Activated T-helper 2 cell treated with anti-CD3 and anti-CD28 coated beads, Interferon-gamma antibody, Interleukin-2, Interleukin-4, amounts not matched to agents 10 μg/mL and 5 μg/mL and 100 μg/mL, durations not matched to agents 14 hours and 24 hours and 36 hours (primary cell): ENCODE measurements at places on chromosomes 2 and 18. TPM values are rescaled to one million over a fixed set of nuclear protein-coding genes. Genes with fewer than 3 reads are reported as not detected.

DNA sequence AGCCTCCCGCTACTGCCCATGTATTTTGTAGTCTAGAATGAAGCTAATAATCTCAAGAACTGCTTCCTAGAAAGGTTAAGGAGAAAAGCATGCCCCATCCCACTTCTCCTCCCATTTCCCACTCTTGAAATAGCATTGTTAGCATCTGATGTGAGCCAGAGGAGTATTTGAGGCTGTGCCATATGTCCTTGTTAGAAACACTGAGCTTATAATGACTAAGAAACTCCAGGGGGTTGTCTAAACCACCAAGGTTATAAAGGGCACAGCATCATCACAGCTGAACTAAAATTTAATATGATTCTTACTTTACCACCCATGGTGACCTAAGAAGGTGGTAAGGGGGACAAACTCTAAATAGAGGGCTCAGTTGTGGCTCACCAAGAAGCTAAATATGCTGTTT lies 16.6 kb downstream of the TSPYL6 start:
- no peak for DNase-seq
- no peak overlapping the region for H3K27ac ChIP-seq
- H3K4me3 ChIP-seq, result no peak overlapping the region
- no peaks in the 10 kb centered on the region for H3K36me3 ChIP-seq
- no peaks in the 10 kb centered on the region for H3K27me3 ChIP-seq
- no peaks in the 10 kb centered on the region for H3K4me1 ChIP-seq

- no peaks in the 10 kb centered on the region for H3K27me3 ChIP-seq
- peak overlapping the region; percentile 87 for H3K27ac ChIP-seq
- peak overlapping the region; percentile 42 for H3K4me3 ChIP-seq
- H3K36me3 ChIP-seq, result peaks cover 57% of the 10 kb centered on the region
- DNase-seq, result no peak
Observed at GRCh38 chr2:84846741-84847142, 34.1 kb downstream of the TRABD2A start.

Gene ADRA2B
- total RNA-seq, result 0.09 and 0.21 TPM in 2 replicates

DNA sequence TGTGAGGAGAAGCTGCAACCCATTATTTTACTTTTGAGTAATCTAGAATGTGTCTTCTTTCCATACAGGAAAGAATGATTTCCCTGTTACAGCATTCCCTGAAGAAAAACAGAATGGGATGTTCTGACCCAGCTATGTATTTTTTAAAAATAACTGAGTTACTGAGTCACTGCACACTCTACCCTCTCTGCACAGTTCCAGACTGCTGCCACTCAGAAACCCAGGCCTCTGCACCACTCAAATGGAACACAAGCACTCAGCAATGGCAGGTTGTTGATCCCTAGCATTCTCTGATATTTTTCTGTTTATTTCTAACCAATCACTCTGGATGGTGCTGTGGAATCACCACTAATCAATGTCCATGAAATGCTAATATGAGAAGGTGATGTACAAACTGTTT lies 1300.0 kb upstream of the FAM98A start:
- no peaks in the 10 kb centered on the region for H3K27me3 ChIP-seq
- no peaks in the 10 kb centered on the region for H3K4me1 ChIP-seq
- no peaks in the 10 kb centered on the region for H3K36me3 ChIP-seq
- no peak for DNase-seq

Gene PPP1CB
- 253 and 272 TPM in 2 replicates for total RNA-seq

GRCh38 chr18:64202863-64203262 lies 54.0 kb upstream of the LINC00305 start:
- peaks cover 1% of the 10 kb centered on the region for H3K4me1 ChIP-seq
- DNase-seq, result no peak
- H3K27ac ChIP-seq, result no peak overlapping the region
- no peaks in the 10 kb centered on the region for H3K36me3 ChIP-seq
- H3K4me3 ChIP-seq, result no peak overlapping the region
- H3K27me3 ChIP-seq, result no peaks in the 10 kb centered on the region

DNA sequence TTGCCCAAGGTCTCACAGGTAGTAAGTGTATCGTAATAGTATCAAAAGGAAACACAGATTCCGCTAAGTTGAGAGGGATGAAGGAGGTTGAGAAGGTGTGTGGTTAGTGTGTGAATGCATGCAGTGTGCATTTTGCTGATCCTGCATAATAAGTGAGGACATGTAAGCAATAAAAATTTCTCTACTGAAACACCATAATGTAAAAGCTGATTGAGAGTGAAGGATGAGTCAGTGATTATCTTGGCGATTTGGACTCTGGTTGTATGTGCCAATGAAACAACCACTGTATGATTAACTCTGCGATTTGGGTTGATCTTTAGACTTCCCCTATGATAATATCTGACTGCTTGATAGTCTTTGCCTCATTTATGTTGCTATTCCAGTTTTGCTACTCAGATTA lies 16.7 kb upstream of the ADGRF3 start:
- peaks cover 20% of the 10 kb centered on the region for H3K4me1 ChIP-seq
- H3K27ac ChIP-seq, result peak overlapping the region; percentile 21
- no peaks in the 10 kb centered on the region for H3K27me3 ChIP-seq
- peaks cover 38% of the 10 kb centered on the region for H3K36me3 ChIP-seq
- no peak for DNase-seq
- no peak overlapping the region for H3K4me3 ChIP-seq

DNA sequence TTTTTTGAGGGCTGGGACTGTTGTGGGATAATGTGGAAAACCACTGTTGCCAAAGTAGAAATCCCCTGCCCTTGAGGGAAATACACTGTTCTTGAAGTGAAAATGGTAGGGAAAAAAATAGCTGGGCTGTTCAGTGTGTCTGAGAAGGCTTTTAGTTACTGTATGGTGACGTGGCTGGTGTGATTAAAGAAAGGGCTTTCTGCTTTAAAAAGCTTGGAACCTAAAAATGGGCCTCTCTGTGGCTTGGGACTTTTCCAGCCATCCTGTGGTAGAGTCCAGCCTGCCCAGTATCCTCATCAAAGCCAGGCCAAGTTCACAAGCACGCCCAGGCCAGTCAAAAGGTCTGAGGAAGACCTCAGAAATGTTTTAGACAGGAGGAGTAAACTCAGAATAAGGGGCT lies 6.8 kb downstream of the MGAT5 start:
- H3K27ac ChIP-seq, result no peak overlapping the region
- peaks cover 35% of the 10 kb centered on the region for H3K27me3 ChIP-seq
- no peak for DNase-seq
- no peaks in the 10 kb centered on the region for H3K36me3 ChIP-seq

GRCh38 chr2:152499331-152499816 lies 164.4 kb downstream of the FMNL2 start:
- no peak for DNase-seq
- H3K27me3 ChIP-seq, result peaks cover 3% of the 10 kb centered on the region
- H3K4me1 ChIP-seq, result peaks cover 13% of the 10 kb centered on the region
- no peak overlapping the region for H3K27ac ChIP-seq
- H3K36me3 ChIP-seq, result peaks cover 3% of the 10 kb centered on the region

GRCh38 chr2:60053791-60054190 lies 499.7 kb downstream of the BCL11A start:
- no peaks in the 10 kb centered on the region for H3K36me3 ChIP-seq
- no peak overlapping the region for H3K27ac ChIP-seq
- H3K4me1 ChIP-seq, result no peaks in the 10 kb centered on the region
- DNase-seq, result no peak
- H3K27me3 ChIP-seq, result no peaks in the 10 kb centered on the region
- no peak overlapping the region for H3K4me3 ChIP-seq

GRCh38 chr2:191719938-191720337 lies 42.0 kb downstream of the NABP1 start:
- no peak overlapping the region for H3K27ac ChIP-seq
- no peaks in the 10 kb centered on the region for H3K36me3 ChIP-seq
- H3K4me3 ChIP-seq, result no peak overlapping the region
- H3K4me1 ChIP-seq, result no peaks in the 10 kb centered on the region
- H3K27me3 ChIP-seq, result peaks cover 4% of the 10 kb centered on the region

Gene SP140
- total RNA-seq, result 316 and 317 TPM in 2 replicates

Gene ZAP70
- 231 and 234 TPM in 2 replicates for total RNA-seq

DNA sequence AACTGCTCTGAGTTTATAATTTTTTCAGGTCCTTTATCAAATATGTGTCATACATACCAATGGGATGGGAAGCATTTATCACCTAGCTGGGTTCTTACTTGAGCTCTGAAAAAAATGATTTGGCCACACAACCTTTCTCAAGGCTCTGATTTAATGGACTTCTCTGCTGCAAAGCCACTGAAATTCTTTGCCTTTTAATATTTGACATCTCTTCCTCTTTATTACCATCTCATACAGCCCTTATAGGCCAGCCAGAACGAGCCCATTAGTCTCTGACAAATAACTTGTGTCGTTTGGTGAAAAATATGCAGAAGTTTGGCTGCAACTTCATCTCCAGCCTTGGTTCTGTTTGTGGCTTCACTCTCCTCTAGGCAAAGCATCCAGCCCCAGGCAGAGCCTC lies 249.1 kb downstream of the ATAD2B start:
- H3K27ac ChIP-seq, result no peak overlapping the region
- no peaks in the 10 kb centered on the region for H3K4me1 ChIP-seq
- no peaks in the 10 kb centered on the region for H3K36me3 ChIP-seq
- no peak for DNase-seq

Gene TRIM54
- total RNA-seq, result 0.21 and 0.25 TPM in 2 replicates

GRCh38 chr2:235766278-235766677 lies 272.4 kb downstream of the AGAP1 start:
- no peaks in the 10 kb centered on the region for H3K4me1 ChIP-seq
- no peaks in the 10 kb centered on the region for H3K27me3 ChIP-seq
- H3K4me3 ChIP-seq, result no peak overlapping the region
- no peak overlapping the region for H3K27ac ChIP-seq
- H3K36me3 ChIP-seq, result no peaks in the 10 kb centered on the region

Gene LONRF2
- 0.21 and 0.28 TPM in 2 replicates for total RNA-seq

Gene MARCO
- not detected in 2 replicates for total RNA-seq

GRCh38 chr2:121196132-121196848 lies 88.7 kb downstream of the TFCP2L1 start:
- H3K27me3 ChIP-seq, result no peaks in the 10 kb centered on the region
- H3K36me3 ChIP-seq, result no peaks in the 10 kb centered on the region
- H3K4me3 ChIP-seq, result no peak overlapping the region
- no peak overlapping the region for H3K27ac ChIP-seq
- no peak for DNase-seq

- no peaks in the 10 kb centered on the region for H3K27me3 ChIP-seq
- no peaks in the 10 kb centered on the region for H3K36me3 ChIP-seq
- no peak for DNase-seq
- H3K4me1 ChIP-seq, result no peaks in the 10 kb centered on the region
Observed at GRCh38 chr2:76498360-76498759, 787.6 kb upstream of the GCFC2 start.

DNA sequence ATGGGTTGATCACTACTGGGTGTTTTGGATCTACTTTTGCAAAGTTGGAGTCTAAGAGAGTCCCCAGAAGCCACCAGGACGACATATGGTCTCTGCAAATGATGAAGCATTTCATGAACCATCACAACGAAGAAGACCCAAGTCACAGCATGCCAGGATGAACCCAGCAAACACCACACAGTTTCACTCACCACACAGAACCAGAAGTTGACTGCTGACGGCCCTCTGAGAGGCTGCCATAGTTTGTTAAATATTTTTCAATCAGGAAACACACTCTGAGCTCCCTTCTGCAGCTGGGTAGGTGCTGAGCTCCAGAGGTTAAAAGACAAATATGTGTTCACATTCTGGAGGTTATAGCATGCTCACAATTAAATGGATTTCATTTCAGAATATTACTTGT lies 271.4 kb downstream of the DCDC2C start:
- no peak for DNase-seq
- H3K36me3 ChIP-seq, result no peaks in the 10 kb centered on the region
- no peaks in the 10 kb centered on the region for H3K27me3 ChIP-seq
- H3K4me3 ChIP-seq, result no peak overlapping the region
- no peaks in the 10 kb centered on the region for H3K4me1 ChIP-seq

- H3K27me3 ChIP-seq, result no peaks in the 10 kb centered on the region
- no peaks in the 10 kb centered on the region for H3K36me3 ChIP-seq
- DNase-seq, result no peak
- H3K27ac ChIP-seq, result no peak overlapping the region
- no peaks in the 10 kb centered on the region for H3K4me1 ChIP-seq
Observed at GRCh38 chr2:209236377-209236776, 187.5 kb upstream of the MAP2 start.

- H3K27me3 ChIP-seq, result peaks cover 29% of the 10 kb centered on the region
- H3K27ac ChIP-seq, result no peak overlapping the region
- H3K4me1 ChIP-seq, result peaks cover 9% of the 10 kb centered on the region
- no peak overlapping the region for H3K4me3 ChIP-seq
- DNase-seq, result no peak
- H3K36me3 ChIP-seq, result peaks cover 3% of the 10 kb centered on the region
Observed at GRCh38 chr2:237861875-237862527, 2.6 kb downstream of the RAMP1 start.

GRCh38 chr2:236308855-236309668 lies 44.9 kb upstream of the ASB18 start:
- no peaks in the 10 kb centered on the region for H3K4me1 ChIP-seq
- H3K36me3 ChIP-seq, result no peaks in the 10 kb centered on the region
- no peak overlapping the region for H3K4me3 ChIP-seq

DNA sequence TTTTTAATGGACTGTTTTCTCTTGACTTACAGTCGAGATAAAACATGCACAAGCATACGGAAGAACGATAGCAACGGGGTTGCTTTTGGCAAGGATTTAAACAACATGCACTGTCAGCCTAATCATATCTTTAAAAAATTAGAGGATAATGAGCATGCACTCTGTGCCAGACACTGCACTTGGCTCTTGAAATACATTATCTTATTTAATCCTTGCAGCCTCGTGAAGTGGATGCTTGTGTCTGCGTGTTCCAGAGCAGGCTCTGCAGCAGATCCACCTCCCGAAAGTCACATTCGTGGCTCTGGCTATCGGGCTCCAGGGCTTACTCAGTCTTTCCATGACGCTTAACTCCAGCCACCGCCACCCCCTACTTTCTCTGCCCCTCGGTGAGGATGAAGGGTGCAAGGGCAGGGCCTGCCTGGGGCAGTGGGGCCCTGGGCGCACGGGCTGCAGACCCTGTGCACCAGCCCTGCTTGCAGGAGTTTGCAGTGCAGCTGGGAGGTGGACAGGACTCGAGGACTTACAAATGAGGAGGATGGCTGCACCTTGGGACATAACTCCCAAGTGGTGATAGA lies 61.7 kb downstream of the ACKR3 start:
- DNase-seq, result no peak
- H3K4me1 ChIP-seq, result no peaks in the 10 kb centered on the region
- H3K4me3 ChIP-seq, result no peak overlapping the region
- H3K27ac ChIP-seq, result no peak overlapping the region
- H3K27me3 ChIP-seq, result no peaks in the 10 kb centered on the region

DNA sequence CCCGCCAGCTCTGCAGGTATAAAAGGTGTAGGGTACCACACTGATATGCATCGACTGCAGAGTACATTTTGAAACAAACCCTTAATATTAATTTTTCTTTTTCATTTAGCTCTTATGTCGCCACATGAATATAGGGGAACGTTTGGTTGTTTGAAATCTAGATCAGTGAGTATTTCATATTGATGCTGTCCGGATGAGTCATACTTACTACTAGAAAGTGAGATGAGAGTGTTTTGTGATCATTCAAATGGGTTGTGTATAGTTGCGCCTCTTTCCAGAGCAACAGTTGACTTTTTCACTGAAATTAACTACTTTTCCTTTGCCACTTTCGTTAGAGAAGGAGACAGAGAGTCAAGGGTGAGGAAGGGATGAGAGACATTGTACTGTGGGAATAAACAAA lies 24.6 kb downstream of the NPAS2 start:
- H3K36me3 ChIP-seq, result peaks cover 4% of the 10 kb centered on the region
- peaks cover 4% of the 10 kb centered on the region for H3K4me1 ChIP-seq
- DNase-seq, result no peak
- H3K27me3 ChIP-seq, result no peaks in the 10 kb centered on the region
